ENCODE measurements at places on chromosomes 5 and 9.
A peak's percentile ranks its signal among the peaks of the same experiment; 100 is the strongest.

- H3K27ac ChIP-seq, result no peak overlapping the region
- no peak for DNase-seq
- H3K4me1 ChIP-seq, result no peaks in the 10 kb centered on the region
- no peak overlapping the region for H3K4me3 ChIP-seq
Measured at GRCh38 chr9:108012886-108013665, 523.5 kb upstream of the KLF4 start.

DNA sequence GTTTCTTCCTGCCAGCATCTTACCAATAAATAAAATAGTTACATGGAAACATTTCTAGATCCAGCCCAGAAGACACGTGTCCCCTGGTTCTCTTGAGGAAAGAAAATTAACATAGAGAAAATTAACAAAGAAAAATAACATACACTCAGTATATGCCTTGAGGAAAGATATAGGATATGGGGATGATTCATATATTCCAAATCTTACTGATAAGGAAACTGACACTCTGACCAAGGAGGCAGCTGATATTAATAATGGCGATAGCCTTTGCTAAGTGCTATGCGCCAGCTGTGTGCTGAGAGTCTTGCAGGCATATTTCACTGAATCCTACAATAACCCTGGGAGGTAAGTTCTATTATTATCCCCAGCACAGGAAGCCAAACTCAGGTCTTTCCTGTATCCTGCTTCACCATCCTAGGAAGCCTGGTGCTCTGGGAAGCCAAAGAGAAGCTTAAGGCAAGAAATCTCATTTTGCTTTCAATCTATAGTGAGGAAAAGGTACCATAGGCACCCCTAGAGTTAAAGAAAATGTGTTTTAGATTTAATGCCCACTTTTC, 302.7 kb upstream of the NREP start:
- no peaks in the 10 kb centered on the region for H3K36me3 ChIP-seq
- no peaks in the 10 kb centered on the region for H3K4me1 ChIP-seq
- no peak for DNase-seq
- no peaks in the 10 kb centered on the region for H3K27me3 ChIP-seq
- H3K27ac ChIP-seq, result no peak overlapping the region

- H3K4me1 ChIP-seq, result peaks cover 53% of the 10 kb centered on the region
- no peaks in the 10 kb centered on the region for H3K27me3 ChIP-seq
- peak overlapping the region; percentile 83 for H3K4me3 ChIP-seq
- H3K27ac ChIP-seq, result peak overlapping the region; percentile 76
- DNase-seq, result no peak
Measured at GRCh38 chr5:76717222-76718083, 1.5 kb downstream of the F2R start.

GRCh38 chr9:117205806-117206205, 209.1 kb downstream of the ASTN2 start:
- H3K4me3 ChIP-seq, result no peak overlapping the region
- no peak for DNase-seq
- H3K36me3 ChIP-seq, result no peaks in the 10 kb centered on the region
- H3K27me3 ChIP-seq, result no peaks in the 10 kb centered on the region
- no peaks in the 10 kb centered on the region for H3K4me1 ChIP-seq

DNA sequence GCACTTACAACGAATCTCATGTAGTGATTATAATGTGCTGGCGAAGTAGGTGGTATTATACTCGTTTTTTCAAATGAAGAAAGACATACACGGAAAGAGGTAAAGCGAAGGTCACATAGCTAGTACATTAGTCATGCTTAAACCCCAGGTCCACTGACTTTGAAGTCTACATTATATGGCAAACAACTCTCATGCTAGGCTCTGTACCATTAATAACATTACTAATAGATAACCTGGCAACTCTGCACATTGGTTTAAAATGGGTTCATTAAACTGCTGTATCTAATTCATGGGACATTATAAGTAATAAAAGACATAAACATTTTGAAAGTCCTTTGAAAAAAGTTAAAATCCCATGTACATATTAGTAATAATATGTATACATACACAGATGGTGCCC, 21.2 kb downstream of the FYB1 start:
- H3K4me1 ChIP-seq, result peaks cover 44% of the 10 kb centered on the region
- no peaks in the 10 kb centered on the region for H3K27me3 ChIP-seq
